ENCODE measurements at places on chromosomes 5 and 9.

DNA sequence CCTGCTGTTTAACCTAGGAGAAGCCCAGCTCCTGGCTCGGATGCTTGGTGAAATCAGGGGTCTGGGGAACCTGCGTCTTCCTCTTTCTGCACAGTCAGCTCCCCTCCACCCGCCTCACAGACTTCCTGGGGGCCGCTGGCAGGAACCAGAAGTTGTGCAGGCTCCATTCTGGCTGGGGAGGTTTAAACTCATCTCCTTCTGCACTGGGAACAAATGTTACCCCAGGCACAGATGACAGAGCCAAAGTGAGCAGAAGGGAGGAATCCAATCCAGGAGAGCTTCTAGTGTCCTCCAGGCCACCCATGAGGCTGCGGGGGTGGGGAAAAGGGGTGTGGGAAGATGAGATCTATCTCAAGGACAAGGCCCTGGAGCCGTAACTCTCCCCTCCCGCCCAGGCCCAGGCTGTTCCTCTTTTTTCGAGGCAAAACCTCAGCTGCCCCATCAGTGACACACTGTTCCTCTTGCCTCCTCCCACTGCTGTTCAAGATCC lies 31.2 kb downstream of the KCNMB1 start:
- no peak for DNase-seq

- no peak for DNase-seq
Measured at GRCh38 chr9:117303643-117304230, 111.1 kb downstream of the ASTN2 start.

- no peak for DNase-seq
Measured at GRCh38 chr5:143594902-143595818, 191.7 kb upstream of the NR3C1 start.

DNA sequence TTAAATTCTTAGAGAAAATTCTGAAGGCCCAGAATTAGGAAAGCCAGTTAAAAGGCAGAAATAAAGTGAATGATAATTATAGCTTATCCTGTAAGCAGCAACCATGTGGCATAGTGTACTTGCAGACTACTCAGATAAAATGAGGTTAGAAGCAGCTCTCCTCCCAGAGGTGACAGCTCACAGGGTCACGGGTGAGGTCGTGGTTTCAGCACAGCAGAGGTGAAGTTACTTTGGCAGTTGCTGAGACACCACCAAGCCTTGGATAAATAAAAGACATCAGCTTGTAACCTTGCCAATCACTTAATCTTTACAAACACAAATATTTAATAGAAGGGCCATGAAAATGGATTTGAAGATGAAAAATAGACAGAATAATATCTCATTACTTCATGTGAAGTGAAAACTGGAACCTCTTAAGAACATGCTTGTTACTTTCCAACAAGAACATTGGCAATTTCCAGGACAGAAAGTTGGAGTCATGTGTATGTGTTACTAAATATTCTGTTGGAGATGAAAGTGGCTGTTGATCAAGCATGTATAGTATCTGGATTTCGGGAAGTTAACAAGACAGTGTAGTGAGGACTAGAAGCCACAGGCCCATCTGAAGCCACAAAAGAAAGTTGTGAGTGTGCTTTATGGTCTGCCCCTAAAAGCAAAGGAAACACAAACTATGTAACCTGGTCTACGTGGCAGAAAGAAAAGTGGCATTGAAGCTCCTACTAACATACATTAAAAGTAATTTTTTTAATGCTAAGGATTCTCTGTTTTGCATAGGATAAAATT lies 134.4 kb downstream of the ERCC6L2 start:
- peak; percentile 74 for DNase-seq

- DNase-seq: no peak
Measured at GRCh38 chr5:73374520-73375190, 73.9 kb downstream of the FOXD1 start.

Measured in activated T-cell treated with anti-CD3 and anti-CD28 coated beads, Interleukin-2, amount 50 U/mL, for 72 hours (primary cell).